ENCODE measurements at places on chromosomes 2 and 18. TPM values are rescaled to one million over a fixed set of nuclear protein-coding genes. Genes with fewer than 3 reads are reported as not detected.

The HEATR5B gene
- 22.5 TPM for total RNA-seq

The ARHGAP15 gene
- total RNA-seq: not detected

The ATP6V1B1 gene
- total RNA-seq: 0.77 TPM

The EGR4 gene
- total RNA-seq: not detected

The OTOS gene
- not detected for total RNA-seq

The COLEC12 gene
- total RNA-seq: 13.8 TPM

Measured in endothelial cell of umbilical vein (primary cell).